Renal pelvis (tissue), 12 donors: ENCODE measurements at places on chromosomes 2 and 18.

DNA sequence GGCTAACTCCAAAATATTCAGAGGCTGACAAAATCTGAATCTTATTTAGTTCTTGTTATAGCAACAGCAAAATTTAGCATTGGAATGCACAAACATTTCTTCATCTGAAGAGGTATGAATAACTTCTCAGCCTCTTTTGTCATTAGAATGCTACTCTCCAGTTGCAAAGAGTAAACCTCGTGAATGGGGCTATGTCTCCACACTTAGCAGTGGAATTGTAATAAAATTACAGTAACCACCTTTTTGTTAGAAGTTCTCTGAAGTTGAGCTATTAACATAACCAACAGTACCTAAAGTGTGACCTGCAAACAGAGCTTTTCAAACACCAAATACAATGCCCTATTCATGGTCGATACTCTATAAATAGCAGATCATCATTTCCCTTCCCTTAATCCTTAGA is 50.2 kb upstream of the GALNT3 start:
- no peak for DNase-seq

GRCh38 chr2:29715655-29716054 is 205.7 kb downstream of the ALK start:
- DNase-seq = no peak

GRCh38 chr2:202965810-202966460 is 48.7 kb upstream of the NBEAL1 start:
- DNase-seq = no peak

GRCh38 chr2:132564065-132564464 is 105.9 kb downstream of the LYPD1 start:
- peak; percentile 83 for DNase-seq

DNA sequence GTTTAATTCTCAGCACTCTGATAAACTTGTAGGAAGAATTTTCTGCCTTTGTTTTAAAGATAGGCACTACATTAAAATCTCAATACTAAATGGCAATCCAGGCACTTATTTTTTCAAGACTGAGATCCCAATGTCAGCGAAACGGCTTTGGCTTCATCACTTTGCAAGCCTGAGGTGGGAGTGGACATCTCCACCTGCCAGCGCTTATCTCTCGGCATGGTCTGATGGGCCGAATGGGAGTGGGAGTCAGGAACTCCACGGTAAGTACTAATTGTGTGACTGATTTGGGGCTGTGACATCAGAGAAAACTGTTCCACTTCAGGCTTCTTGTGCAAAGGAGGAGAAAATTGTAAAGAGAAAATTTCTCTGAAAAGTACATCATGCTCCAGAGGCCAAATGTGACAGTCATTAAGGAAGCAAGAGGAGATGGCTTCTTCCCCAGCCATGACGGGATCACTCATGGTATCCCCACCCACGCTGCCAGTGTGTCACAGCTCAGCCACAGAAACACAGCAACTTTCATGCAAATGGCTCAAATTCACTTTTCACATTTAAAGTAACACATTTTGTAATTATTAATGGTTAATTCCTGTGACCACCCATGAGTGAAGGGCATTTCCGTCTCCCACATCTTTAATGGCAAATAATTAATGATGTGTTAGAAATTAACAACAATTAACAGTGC is 385.5 kb upstream of the HNRNPA3 start:
- peak; percentile 65 for DNase-seq

DNA sequence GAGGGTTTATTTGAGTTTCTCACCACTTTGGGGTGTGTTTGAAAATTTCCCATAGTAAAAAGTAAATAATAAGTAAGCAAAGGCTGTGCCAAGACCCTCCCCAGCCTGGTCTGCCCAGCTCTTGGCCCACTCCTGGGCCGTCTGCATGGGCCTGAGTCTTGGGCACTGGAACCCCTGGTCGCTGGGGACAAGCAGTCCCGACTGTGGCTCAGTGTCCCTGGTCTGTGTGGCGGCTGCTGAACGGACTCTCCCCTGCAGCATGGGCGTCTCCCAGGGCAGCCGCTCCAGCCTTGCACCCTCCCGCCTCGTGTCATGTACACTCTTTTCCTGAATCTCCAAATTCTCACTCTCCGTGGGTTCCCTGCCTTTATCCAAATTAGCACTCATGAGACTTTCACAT is 7.2 kb upstream of the ASPRV1 start:
- no peak for DNase-seq

DNA sequence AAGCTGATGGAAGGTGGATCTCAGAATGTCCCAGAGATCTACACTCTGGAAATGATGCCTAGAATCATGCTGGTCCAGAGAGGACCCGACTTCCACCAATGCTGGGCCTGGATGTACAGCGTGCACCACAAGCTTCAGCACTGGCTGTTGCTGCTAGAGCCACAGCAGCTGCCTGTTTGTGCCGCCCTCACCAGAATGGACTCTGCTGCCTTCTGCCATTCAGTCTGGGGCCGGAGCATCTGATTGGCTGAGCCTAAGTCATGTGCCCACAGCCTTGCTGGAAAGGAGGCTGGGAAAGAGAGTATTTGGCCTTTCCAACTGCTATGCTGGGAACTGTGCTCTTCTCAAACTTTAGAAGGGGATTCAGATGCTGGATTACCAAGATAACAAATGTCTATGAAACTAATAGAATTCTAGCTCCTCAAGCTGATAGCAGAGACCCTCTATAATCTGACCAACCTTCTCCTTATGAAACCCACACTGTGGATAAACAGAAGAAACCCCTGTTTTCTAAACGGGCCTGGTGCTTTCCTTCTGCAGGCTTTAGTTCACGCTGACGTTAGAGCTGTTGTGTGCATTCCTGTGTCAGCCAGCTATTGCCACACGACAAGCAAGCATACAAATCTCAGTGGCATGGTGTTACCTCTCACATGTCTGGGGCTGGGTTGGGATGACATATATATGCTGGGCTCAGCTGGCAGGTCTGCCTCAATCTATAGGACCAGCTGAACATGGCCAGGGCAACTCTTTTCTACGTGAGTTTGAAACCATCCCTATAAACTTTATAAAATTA is 4.1 kb upstream of the LOXHD1 start:
- no peak for DNase-seq

GRCh38 chr2:33848486-33848885 is 249.4 kb upstream of the FAM98A start:
- DNase-seq = no peak

DNA sequence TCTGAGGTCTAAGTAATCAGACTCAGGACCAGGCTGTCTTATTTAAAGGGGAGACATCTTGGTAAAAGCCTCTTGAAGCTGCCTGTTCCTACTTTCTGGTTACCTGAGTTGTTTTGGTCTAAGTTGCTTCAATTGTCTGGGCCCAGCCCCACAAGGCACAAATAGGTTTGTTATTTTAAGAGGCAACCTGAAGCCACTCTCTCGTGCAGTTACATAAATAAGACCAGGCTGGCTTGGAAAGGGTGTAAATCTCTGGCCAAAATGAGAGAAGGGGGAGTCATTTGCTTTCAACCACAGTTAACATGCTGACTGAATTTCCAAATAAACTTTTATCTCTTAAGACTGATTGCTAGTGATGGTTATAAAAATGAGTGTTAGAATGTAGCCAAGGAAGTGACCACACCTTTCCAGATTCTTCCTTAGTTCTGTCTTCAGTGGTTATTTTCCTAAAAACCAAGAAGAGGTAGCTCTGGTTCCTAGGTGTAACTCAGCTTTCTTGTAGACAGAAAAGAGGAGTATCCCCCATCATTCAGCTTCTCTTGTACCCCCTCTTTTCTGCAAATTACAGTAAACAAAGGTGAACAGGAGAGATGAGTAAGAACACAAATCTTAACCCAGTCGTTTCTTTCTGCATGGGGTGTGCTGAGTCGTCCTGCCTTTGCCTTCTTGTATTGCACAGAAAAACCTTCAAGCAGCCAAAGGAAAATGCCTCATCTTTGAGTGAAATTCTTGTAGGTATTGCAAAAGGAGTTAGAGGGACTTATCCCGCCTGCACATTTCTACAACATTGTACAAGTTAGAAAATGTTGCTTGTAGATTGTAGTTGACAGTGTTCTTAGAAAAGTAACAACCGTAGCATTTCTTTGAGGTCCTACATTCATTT is 161.5 kb upstream of the NT5C1B start:
- DNase-seq = no peak

DNA sequence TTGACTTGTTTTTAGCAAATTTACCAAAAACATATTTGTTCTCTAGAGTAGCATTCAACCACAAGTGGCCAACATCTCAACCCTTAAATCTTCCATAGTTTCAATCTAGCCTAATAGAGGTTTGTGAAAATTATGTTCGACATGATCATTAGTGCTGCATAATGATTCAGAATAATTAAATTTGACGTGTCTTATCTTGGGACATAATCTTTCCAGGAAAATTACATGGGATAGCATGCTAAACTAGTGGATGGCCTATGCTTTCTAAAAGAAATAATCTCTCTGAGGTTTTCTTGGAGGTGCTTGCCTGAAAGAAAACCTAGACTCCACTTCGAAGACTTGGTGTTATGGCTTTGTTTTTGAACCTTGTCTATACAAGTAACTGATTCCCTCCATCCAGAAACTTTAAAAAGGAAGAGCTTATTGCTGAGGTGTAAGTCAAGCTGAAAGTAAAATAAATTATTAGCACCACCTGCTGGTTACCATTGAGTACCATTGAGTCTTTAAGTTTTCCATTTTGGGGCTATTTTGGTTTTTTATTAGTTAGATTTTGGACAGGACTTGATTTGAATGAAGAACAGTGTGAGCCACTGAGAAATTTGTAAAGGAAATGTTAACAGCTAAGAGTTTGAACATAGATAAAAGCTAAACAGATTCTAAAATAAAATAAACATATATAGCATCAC is 32.7 kb downstream of the COX7A2L start:
- DNase-seq = no peak

- DNase-seq = no peak
Observed at GRCh38 chr2:142044197-142044596, 86.6 kb downstream of the LRP1B start.

DNA sequence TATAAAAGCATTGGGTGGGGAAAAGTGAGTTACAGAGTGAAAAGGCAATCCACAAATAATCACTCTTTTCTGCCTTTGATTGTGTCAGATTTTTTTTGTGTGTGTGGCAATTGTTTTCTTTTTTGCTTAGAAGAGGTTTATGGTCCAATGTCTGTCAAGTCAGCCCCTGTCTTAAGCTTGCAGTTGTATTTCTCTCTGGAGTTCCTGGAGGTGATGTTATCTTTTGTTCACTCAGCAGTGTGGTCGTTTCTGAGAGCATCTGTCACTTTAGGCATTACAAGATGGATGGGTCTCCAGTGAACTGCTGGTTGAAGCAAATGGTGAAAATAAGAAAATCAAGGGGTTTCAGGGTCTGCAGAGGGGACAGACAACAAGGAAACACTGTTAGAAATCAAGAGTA is 121.3 kb downstream of the GREB1L start:
- no peak for DNase-seq

GRCh38 chr2:173124441-173124840 is 48.8 kb downstream of the MAP3K20 start:
- DNase-seq = no peak

DNA sequence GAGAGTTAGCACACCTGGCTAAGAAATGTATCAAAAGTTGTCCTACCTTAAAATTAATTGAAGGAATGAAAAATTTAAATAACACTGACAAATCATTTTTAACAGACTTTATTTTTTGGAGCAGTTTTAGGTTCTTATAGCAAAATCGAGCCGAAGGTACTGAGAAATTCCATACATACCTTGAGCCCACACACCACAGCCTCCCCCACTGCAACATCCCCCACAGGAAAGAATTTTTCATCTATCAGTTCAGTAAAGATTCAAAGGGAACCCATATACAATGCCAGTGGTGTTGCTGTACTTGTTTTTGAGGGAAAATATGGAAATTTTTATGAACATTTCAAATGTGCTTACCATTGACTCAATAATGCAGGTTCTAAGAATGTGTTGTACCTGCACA is 169.8 kb upstream of the HS6ST1 start:
- DNase-seq = no peak

DNA sequence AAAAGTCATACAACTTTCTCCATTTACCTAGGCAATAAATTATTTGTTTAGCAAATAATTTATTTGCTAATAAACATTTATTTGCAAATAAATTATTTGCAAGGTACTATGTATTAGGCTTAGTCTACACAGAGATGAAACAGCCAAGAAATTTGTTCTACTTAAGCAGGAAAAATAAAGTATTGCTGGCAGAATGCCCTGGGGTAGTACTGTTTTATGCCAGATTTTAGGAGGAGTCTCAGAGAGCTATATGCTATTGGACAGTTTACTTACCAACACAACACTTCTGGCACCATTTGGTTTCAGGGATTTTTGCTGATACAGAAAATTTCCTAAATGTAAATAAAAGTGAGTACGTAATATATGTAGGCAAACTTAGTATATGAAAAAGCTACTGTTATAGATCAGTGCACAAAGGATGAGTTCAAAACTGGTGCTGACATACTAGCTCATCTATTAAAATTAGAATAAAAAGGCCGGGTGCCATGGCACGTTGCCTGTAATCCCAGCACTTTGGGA is 23.2 kb upstream of the CDKL4 start:
- DNase-seq = no peak

DNA sequence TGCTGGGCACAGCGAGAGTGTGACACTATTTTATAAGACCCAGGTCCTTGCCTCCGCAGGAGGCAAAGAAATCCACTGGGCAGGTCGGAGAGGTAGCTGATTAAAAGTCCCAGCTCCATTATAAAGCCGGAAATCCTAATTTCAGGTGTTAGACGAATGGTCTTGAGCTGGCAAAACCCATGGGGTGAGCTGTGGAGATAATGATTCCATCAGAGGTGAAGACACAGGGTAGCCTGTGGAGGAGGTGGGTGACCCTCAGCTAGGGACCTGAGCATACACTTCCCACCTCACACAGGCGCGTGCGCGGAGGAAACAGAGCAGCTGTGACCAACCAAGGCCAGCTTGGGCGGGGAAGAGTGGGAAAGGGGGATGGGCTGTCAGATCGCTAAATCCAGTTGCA is 201.7 kb upstream of the CXCR4 start:
- DNase-seq = no peak

GRCh38 chr2:201974171-201975100 is 59.2 kb upstream of the FZD7 start:
- DNase-seq = no peak

DNA sequence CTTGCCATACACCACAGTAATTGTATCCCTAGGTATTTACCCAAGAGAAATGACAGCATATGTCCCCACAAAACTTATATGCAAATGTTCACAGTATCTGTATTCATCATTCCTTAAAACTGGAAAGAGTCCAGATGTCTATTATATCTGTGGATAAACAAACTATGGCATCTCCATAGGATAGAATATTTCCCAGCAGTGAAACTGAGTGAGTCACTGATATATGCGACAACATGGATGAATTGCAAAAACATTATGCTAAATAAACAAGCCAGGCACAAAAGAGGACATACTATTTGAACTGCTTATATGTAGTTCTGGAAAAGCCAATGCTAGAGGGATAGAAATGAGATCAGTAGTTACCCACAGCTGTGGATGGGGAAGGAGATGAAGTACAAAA is 359.4 kb upstream of the DSEL start:
- no peak for DNase-seq

DNA sequence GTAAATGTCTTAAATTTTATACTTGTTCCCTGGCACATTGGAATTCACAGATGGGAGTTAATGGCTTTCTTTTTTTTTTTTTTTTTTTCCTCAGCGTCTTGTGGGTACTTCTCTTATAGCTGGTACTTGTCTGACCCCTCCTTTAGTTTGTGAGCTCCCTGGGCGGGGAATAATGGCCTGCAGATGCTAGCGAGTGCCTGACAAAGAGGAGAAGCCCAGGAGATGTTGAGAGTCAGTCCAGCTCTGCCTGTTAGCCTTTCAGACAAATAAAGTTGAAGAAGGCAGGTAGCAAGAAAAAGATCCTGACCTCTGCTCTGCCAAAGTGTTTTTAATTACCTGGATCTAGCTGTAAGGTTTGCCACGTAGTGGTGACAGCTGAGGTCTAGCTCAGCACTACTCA is 6.6 kb downstream of the BCL2L11 start:
- DNase-seq = no peak
